ENCODE measurements at places on chromosomes 5 and 9. TPM values are rescaled to one million over a fixed set of nuclear protein-coding genes. Genes with fewer than 3 reads are reported as not detected.

- DNase-seq: no peak
Observed at GRCh38 chr9:124576751-124577150, 69.6 kb upstream of the NR5A1 start.

DNA sequence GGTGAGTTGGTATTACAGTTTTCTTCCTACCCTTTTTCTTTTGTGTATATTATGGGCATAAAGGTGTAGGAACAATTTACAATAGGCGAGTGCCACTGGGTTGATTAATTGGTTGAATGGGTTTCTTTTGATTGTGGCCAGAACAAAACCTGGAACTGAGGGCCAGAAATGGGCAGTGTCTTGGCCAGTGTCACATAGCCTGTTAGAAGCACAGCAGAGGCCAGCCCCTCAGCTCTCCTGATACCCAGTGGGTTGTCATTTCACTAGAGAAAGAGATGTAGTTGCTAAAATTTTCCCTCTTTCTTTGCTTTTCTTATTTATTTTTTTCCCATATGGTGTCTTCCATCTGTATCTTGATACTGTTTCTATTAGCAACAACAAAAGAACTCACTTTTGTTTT, 38.8 kb upstream of the SEMA6A start:
- DNase-seq: no peak

DNA sequence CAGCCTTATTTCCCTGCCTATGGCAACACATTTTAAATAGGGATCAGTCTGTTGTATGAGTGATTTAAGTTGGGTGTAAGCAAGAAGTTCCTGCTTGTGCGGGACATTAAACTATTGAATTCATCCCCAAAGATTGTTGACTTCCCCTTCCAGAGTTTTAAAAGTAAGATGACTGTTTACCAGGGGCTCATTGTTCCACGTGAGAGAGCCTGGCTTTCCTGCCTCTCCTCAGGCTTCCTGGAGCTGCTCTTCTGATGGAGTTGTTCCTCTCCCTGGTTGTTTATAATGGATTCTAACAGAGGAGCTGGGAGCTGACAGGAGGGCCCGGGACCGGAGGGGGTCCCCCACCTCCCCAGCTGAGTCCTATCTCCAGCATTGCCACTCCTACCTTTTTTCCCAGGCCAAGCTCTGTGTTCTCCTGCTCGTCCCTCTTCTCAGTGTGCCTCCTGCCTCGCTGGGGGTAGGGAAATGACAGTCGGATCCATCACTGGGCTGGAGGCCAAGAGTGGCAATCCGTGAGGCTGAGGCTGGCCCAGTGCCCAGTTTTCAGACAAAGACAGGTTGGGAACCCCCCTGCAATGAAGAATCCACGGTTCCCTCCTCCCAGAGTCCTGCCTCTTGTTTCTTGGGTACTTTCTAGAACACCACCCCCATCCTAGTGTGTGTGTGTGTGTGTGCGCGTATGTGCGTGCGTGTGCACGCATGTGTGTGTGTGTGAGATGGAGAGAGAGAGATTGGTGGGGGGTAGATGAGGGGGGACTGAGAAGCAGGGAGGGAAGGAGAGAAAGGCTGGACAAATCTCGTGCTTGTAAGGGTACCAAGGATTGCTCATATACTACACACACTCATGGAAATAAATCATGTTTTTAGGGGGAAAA, 123.7 kb upstream of the NFIB start:
- DNase-seq: peak; percentile 10

DNA sequence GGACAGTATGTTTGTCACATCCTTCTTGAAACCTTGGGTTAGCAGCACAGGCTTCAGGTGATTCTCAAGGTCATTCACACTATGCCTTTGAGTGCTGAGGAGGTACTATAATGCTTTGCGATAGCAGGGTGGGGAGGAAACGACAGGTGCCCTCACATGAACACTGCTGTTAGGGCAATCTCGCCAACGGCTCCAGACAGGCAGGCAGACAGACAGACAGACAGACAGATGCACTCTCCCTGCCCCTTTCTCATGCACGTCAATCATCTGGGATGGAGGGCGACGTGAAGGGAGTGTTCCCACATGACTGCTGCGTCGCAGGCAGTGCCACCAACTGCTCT, 82.9 kb downstream of the RAPGEF1 start:
- peak; percentile 52 for DNase-seq

DNA sequence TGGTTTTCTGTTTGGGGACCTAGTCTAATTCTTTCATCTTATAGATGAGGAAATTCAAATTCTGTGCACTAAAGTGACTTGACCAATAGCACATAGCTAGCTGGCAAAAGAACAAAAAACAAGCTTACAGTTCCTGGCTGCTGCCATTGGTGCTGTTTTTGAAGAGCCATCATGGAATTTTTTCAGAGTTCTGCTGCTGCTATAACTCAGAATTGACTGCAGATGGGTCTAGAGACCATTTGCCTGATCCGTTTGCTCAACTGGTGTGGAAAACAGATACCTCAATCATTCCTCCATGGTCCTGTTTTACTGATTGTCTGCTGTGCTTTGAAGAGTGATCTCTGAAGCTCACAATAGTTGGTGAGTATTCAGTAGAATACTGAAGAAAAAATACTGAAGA, 15.2 kb downstream of the FBXL7 start:
- DNase-seq: no peak

DNA sequence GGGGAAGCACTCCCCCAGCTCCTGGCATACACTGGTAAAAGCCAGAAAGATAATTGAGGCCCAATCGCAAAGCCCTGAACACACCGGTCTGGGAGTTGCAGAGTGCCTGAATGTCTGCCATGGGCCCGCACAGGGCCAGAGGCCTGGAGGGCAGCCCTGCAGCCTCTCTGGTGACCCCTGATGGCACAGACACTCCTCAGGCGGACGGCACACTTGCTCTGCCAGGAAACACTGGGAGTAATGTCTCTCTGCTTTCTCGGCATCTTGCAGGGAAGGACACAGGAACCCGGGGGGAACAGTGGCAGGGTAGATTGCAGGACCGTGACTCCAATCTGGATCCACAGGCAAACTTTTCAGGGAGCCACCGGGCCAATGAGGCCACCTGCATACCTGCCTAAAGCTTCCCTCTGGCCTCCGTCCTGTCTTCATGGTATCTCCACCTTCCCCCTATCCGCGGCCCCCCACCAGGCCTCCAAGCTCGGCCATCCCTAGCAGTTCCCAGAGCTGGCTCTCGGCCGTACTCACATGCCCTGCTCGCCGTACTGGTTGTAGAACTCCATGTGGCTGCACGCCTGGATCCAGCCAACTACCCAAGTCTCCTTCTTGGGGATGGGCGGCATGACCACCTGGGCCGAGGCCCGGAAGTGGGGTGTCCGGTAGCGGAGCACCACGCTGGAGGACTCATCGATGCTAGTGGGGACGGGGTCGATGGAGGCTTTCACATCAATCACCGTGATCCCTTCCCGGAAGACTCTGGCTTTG, 797 bp downstream of the FAM78A start:
- DNase-seq: peak; percentile 42

DNA sequence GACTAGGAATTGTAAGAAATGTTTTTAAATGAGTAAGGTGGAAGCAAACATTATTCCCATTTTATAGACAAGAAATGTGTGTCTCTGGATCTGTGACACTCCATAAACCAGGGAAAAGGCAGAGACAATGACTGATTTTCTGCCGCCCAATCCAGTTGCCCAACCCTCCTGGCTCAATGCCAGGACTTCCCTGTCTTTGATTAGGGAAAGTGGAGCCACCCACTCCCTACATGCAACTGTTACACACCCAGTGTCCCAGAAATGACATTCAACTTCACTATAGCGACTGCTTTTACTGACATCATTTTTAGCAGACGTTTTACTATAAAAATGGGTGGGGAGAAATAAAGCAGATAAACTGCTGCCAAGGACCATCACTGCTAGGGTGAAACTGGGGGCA, 79.7 kb downstream of the THBS4 start:
- DNase-seq: no peak

- DNase-seq: no peak
Observed at GRCh38 chr5:126046846-126047571, 376.2 kb upstream of the GRAMD2B start.

- DNase-seq: peak; percentile 76
Observed at GRCh38 chr5:145554399-145554798, 280.7 kb downstream of the PRELID2 start.

- DNase-seq: no peak
Observed at GRCh38 chr5:61788548-61788947, 456.5 kb downstream of the ZSWIM6 start.

GRCh38 chr9:92947268-92948037, at the start of gene FGD3:
TSS of gene FGD3 (plus strand) at chr9:92947523. CDS start at chr9:92976257, 28,734 bp downstream.
- DNase-seq: peak; percentile 44

- peak; percentile 70 for DNase-seq
Observed at GRCh38 chr5:120464627-120465435, 731 bp downstream of the PRR16 start.

Gene CD14
- total RNA-seq: 0.64 TPM

Gene ARL15
- 13.2 TPM for total RNA-seq

Gene IFNA13
- not detected for total RNA-seq

Gene C9orf50
- not detected for total RNA-seq

Gene PRUNE2
- 650 TPM for total RNA-seq

Gene TXNDC8
- total RNA-seq: not detected

Measured in myocyte (in vitro differentiated cells).